ENCODE measurements at places on chromosomes 6 and 20. TPM values are rescaled to one million over a fixed set of nuclear protein-coding genes. Genes with fewer than 3 reads are reported as not detected.

DNA sequence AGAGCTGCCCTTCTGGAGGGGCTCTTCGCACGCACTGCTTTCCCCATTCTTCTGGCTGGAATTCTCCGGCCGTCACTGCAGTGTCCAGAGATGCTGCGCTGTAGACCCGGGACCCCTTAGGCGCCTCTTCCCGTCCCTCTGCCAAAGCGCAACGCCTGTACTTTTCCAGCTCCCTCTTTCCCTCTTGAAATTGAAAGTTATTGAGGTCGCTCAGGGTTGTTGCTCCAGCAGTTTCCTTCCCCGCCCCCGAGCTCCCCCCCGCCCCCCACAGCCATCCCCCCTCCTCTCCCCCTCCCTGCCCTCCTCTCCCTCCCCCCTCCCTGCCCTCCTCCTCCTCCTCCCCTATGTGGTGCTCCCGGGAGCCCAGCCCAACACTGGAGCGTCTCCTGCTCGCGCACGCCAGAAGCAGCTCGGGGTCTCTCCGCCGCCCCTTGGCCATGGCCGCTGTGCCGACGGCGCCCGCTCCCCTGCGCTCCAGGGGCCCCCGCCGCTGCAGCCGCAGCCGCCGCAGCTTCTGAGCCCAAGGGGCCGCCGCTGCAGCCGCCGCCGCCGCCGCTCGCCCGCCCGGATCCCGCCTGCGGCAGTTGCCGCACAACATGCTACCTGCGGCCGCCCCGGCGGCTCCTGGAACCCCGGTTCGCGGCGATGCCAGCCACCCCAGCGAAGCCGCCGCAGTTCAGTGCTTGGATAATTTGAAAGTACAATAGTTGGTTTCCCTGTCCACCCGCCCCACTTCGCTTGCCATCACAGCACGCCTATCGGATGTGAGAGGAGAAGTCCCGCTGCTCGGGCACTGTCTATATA, at the start of gene RSPO3:
RSPO3 (plus strand) TSS at position 374 of the 804 bp plus-strand sequence. CDS start 522 bp downstream, outside the sequence.
- DNase-seq: no peak

GRCh38 chr6:79969784-79970183, 22.4 kb upstream of the ELOVL4 start:
- DNase-seq: no peak

GRCh38 chr6:170296746-170297575, 6.1 kb upstream of the DLL1 start:
- no peak for DNase-seq

GRCh38 chr6:43445576-43445975, 9.8 kb downstream of the DLK2 start:
- DNase-seq: no peak

DNA sequence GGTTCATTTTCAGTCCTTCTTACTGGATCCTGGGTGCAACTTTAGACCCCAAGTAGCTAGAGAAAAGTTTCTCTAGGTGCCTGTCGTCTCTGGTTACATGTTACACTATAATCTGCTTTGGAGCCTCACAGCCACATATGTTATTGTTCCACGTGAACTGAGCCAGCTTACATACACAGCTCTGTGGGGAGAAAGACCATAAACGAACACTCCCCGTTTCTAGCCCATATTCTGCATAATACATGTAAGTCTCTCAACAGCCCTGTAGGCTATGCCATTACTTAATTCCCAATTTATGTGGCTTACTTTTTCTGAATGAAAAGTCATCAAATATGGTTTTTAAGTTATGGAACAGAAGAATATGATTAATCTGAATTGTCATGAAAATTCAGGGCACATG, 233.8 kb downstream of the BCKDHB start:
- no peak for DNase-seq

- no peak for DNase-seq
Measured at GRCh38 chr6:90439586-90439985, 142.9 kb upstream of the BACH2 start.

TTK gene
- total RNA-seq: 33.0 TPM

DNA sequence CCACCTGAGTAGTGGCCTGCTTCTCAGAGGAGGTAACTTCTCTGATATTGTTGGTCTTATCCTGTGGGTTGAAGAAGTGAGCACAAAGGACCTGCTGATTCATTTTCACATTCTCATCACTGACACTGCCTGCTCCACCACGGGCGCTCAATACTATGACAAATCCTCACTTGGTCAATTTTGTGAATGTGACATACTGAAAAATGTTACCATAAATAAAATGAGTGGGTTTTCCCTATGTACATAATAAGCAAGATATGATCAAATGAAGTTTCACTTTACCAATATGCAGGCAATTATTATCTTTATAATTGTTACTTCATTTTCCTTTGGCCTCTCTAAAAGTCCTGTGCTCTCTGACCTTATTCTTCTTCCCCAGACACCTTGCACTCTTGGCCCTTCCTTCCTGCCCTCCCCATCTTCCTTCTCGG, 71.5 kb upstream of the RIPOR2 start:
- no peak for DNase-seq

GRCh38 chr6:44659726-44660125, 272.2 kb downstream of the CDC5L start:
- DNase-seq: no peak

TMEM244 gene
- total RNA-seq: not detected

ULBP2 gene
- 5.8 TPM for total RNA-seq

DNA sequence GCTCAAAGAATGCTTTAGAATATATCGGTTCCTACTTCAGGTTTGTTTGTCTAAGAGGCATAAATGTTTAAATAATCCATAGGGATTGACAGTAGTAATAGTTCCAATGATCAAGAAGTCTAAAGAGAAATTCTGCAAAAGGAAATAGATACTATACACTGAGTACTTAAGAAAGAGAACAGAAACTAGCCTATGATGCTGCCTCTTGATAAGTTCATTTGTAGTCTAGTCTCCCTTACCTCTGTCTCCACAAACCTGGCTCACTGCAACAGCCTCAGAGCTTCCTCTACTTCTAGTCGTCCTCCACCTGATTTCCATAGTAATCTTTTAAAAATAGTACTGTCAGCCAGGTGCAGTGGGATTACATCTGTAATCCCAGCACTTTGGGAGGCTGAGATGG, 511.8 kb downstream of the LMBRD1 start:
- no peak for DNase-seq

GRCh38 chr6:129307845-129308244, 402.1 kb downstream of the ARHGAP18 start:
- DNase-seq: no peak

C6orf47 gene
- 18.7 TPM for total RNA-seq

RGS17 gene
- total RNA-seq: 1.5 TPM

- DNase-seq: no peak
Measured at GRCh38 chr20:63522981-63523611, 2.5 kb downstream of the PPDPF start.

HLA-DPA1 gene
- total RNA-seq: not detected

OPRL1 gene
- total RNA-seq: 2.0 TPM

AIG1 gene
- total RNA-seq: 16.9 TPM

KIF13A gene
- 88.5 TPM for total RNA-seq

- DNase-seq: no peak
Measured at GRCh38 chr20:6699921-6700562, 67.4 kb upstream of the BMP2 start.

HRH3 gene
- not detected for total RNA-seq

CAGE1 gene
- 0.04 TPM for total RNA-seq

DNA sequence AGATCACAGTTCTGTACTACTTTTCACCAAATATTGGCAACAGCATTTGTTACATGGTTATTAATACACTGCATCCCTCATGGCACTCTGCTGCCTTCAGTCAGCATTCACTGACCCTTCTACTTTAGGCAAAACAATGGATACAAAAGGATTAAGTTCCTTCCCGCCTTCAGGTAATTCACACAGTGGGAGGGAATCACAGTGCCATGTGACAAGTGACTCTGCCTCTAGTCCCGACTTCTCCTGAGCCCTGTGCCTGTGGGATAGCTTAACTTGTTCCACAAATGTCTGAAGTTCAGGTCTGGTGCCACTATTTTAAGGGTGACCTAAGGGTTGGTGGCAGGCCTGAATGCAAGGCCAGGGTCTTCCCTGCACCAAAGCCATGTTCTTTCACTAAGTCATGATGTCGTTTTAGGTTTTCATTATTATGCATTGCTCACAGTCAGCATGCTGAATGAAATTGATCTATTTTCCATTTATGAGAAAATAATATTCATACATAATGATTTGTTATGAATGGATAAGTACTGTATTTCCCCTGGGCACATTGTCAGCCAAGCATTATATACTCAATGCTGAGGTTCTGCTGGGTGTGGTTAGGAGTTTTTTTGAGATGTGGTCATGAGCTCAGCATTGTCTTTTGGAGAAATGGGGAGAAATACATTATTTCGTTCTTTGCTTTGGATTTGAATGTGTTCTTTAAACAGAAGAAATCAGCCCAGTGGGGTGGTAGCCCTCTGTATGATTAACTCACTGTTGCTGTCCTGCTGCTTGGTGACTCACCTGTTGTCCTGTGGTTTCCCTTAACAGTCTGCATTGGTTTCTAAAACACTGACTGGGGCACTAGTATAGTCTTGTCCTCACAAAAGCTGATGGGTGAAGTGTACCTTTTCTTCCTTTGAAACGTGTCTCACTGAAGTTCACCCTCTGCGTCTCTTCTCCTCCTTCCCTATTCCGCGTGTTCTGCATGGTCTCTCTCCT, 66.4 kb downstream of the AFDN start:
- no peak for DNase-seq

DNA sequence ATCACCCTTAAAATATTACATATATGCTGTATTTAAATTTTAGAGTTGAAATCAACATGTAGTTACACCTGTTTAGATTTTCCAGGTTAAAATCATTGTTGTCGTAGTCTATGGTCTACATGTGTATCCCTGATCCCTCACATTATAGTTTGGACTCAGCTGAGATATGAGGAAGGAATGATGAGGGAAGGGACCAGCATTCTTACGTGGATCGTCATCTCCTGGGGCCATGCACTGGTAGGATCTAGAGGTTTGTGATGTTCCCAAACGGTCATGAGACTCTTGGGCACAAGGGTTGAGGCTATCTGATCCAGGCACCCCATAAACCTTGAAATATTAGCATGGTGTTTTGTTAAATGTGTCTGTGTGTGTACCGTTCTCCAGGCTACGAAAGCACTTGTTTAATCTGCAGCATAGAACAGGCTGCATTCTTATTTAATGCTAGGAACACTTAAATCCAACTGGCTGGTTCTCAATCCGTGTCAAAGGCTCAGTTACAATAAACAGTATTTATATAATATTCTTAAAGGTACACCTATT, 55.4 kb downstream of the IPCEF1 start:
- no peak for DNase-seq

DNA sequence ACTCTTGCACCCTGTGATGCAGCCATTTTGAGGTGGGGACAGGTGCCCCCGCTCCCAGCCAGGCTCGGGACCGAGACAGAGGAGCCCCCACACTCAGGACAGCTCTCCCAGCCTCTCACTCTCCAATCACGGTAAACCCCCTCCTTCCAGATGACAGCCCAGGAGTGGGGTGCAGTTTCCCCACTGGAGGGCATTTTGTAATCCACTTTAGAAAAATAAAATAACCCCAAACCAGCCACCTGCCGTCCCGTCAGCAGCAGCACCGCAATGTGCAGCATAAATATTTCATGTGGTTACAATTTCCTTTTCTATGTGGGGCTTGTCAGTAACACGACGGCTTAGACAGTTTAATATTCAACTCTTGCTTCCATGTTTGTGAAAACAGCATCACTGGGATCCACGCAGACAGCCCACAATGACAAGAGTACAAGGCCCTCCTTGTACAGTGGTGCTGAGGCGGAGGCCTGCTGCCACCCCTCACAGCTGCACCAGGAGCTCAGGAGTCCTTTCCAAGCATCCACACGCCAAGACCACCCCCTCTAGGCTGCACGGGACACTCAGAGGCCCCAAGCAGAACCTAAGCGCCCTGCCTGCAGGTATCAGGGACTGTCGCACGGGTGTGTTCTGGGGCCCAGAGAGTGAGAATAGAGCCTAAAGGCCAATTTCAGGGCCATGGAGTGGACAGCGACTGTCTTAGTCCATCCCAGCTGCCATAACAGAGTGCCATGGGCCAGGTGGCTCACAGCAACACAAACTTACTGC, 116.7 kb downstream of the JPH2 start:
- no peak for DNase-seq

DNA sequence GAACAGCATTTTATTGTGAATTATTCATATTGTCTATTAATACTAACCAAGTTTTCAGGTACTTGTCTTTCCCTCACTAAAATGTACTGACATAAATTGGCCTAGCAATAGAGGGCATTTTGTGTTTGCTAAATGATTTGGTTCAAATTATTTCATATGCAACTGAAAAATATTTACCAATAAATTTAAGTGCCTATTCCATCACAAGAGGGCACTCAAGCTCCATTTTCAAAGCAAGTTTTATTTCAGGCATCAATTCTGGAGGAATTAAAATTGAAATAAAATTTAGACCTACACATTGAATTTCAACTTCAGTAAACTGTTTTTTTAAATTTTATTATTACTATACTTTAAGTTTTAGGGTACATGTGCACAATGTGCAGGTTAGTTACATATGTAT, 114.3 kb upstream of the SYNCRIP start:
- no peak for DNase-seq

DNA sequence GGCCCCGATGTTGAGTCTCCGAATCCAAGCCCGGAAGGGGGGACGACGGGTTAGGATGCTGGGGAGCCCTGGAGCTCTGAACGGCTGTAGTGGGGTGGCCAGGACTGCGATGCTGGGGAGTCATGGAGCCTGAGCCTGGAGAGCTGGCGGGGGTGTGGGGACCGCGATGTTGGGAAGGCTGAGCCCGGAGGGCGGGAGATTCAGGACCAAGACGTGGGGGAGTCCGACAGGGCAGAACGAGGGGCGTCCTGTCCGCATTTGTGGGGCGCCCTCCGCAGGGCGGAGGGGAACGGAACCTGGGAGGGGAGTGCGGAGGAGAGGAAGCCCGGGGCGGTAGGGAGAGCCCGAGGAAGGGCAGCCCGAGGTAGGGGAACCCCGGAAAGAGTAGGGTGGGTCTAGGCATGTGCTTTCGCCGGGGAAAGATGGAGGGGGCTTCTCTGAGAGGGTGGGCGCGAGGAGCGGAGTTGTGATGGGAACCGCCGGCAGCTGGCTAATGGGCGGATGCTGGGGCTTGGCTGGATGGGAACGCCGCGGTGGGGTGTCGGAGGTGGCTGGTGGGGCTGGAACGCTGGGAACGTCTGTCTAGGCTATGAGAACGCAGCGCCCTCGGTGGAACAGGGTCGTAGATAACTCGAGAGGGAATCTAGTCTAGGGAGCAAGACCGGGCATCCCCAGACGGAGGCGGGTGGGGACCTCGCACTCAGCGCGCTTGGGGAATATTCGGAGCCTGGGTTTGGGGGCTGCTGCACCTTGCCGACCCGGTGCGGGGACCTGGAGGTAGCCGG, 684 bp downstream of the PAQR8 start:
- DNase-seq: no peak

LY6G6D gene
- not detected for total RNA-seq

AK9 gene
- total RNA-seq: 4.6 TPM

PRR3 gene
- 4.0 TPM for total RNA-seq

DNA sequence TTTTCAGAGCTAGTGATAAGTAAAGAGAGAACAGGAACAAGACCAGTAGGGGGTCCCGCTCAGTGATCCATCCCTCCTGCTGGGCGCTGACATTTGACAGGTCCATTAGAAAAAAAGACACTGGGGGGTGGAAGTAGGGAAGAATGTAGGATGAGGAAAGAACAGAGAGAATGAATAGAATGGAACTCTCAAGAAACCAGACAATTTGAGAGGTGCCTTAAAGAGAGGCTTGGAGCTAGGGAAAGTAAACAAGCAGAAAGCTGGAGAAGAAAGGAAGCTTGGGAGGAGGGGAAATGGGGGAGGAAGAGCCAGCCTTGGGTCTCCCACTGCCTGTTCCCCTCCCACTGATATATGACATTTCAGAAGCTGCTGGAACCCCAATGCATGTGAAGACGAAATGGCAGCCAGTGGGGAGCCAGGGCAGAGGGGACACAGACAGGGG, 8.4 kb downstream of the GABBR1 start:
- DNase-seq: no peak
